Putamen (tissue), 1 donor: ENCODE measurements at places on chromosomes 11 and 22.

DNA sequence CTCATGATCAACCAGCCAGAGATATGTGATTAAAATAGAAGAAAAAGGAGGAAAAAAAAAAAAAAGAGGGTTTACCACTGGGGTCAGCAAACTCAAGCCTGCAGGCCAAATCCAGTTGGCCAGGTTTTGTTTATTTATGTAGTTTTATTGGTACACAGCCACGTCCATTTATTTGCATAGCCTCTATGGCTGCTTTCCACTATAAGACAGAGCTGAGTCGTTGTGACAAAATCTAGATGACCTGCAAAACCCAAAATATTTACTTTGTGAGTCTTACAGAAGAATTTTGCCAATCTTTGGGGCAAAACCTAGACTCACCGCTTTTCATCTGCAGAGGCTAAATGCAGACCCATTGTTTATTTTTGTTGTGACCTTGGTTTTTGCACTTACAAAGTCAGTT, 87.1 kb downstream of the TENM4 start:
- no peak for DNase-seq

- DNase-seq = no peak
These were observed 113.4 kb downstream of the BCR start for GRCh38 chr22:23293720-23294119.

GRCh38 chr11:76788661-76789442, 5.7 kb downstream of the TSKU start:
- DNase-seq = peak; percentile 55

- DNase-seq = no peak
These were observed 14.4 kb downstream of the RTN4RL2 start for GRCh38 chr11:57474803-57475115.

DNA sequence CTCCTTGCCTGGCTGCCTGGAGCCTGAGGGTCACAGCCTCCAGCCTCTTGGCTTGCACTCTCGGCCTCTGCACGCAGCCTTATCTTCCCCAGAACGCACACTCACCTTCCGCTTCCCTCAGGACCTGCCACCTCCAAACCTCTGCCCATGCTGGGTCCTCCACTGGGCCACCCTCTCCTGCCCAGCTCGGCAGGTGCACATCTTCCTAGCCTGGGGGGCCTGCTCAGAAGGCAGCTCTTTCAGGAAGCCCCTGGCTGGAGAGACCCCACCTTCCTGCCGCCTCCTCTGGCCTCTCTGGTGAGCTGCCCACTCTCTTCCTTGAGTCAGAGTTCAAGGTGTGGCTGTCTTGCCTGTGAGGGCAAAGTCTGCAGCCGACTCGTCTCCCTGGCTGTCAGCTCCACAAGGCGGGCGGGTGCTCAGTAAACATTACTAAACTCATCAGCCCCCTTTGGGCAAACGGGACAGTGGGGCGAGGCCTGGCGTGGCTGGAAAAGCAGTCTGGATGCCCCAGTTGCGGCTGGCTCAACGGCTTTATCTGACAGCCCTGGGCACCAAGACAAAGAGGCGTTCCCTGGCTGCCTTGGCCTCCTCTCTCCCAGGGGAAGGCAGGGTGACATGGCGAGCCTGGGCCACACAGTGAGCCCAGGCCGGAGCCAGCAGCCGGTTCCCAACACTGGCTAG, 1.7 kb upstream of the LINC01488 start:
- no peak for DNase-seq

GRCh38 chr22:22855617-22856308, 31.9 kb upstream of the IGLL5 start:
- no peak for DNase-seq

DNA sequence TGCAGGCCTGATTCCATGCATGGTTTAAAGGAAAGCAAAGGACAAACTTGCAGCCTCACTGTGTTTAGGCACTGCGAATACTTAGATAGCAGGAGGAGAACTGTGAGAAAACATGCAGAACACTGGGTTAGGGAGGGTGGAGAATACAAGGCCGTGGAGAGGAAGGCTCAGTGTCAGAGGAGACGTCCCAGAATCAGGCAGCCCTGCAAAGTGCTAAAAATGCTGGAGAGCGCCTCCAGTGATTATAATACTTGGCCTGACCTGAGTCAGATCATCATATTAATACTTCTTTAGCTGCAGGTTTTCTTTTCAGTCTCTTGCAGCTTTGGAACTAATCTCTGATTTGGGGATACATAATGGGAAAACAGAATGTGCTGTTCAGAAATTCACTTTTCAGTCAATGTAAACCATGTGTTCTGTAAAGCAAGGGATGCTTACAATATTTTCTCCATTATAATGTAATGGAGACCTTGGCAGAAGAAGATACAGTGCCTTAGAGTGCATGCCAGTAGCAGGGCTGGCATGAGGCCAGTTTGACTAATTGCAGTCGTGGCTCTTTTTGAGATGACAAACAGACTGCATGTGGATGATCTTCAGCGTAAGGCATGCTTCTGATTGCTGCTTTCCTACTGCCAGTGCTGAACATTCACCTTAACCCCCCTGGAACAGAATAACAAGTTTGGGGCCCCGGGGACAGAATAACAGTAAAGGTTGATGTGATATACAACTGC, 16.8 kb downstream of the EXT2 start:
- no peak for DNase-seq

DNA sequence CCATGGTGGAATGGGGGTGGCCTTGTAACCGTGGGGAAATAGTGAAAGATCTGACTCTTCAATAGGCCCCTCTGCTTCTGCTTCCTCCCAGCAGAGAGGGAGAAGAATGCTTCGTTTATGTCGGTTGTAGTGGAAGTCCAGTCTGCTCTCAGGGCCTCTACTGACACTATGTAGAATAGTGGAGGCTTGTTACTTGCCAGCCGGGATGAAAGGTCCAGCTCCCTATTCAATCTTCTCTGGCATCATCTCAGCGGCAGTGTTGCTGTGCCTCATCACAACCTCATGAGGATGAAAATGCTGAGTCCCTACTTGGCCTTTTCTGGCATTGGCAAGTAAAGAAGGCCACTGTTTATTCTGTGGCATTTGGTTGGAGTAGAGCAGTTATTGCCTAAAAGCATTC, 820.9 kb upstream of the TENM4 start:
- DNase-seq = no peak

DNA sequence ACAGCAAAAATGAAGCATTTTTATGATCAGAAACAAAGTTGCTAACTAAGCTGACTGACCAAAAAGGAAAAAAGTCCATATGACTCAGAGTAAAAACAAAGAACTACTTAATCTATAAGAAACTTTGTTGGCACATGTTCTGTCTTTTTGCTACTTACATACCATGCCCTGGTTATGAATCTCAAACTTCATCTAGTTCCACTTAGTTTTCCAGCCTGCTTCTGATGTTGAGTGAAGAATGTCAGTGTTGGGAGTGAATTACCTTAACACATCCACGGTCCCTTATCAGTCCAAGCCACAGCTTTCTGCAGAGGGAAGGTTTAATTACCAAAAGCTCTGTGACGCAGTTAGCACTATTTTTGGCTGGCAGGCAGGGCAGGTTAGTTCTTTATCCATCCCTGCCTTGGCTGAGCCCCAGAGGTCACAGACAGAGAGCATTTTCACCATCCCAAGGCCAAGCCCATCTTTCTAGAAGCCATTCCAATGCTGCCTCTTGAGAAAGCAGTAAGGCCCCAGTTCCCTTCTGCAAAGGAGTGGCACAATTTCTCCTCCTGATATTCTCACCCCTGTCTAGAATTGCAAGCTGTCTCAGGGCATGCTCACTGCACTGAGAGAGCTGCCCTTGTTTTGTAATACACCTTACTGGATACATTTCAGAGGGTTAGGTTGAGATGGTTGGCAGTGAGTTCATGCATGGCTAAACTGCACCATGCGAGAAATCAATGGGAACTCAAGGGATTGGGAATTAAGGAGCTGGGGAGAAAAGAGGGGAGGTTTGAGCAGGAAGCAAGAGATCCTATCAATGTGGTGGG, 67.1 kb downstream of the SLC1A2 start:
- no peak for DNase-seq

DNA sequence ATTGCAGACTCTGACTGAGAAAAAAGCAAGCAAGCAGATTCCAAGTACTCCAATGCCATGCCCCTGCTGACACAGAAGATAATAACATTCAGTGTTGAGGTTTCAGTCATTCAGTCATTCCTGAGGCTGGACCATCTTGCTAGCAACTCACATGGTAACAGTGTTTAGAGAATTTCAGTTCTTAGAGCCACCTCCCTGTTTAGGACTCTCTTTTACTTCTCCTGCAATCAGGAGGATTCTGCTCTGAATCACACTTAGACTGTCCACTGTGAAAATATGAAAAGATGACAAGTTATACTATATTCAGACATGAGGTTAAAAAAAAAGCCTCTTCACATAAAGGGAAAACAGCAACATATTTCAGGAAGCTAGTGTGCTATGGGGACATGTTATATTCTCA, 183.9 kb upstream of the CTSC start:
- DNase-seq = no peak

DNA sequence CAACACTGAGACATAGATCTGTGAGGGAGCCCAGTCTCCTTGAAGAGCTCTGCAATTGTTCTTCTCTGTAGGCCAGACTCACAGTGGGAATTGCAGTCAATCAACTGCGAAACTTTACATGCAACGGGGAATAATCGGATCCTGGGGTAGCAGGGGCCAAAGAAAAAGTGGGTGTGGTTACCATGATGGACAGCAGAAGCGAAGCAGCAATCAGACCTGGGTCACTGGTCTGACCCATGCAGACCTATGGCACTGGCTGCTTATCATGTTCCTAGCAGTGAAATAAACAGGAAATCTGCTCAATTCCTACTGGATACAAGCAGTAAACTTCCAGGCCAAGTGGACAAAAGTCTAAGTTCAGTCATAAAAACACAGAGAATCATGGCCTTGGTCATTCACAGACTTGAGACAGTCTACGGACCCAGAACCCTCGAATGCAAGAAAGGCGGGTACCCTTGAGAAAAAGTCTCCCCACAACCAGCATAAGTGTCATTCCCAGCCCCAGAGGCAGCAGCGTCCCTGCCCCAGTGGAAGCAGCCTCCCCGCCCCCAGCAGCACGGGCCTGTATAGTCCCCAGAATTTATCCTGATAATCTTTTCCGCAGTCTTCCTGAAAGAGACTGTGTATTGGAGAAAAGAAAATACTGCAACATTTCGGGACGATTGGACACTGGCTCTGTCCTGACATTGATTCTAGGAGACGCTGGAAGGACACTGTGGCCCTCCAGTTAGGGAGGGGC, 34.6 kb downstream of the ASCL2 start:
- DNase-seq = no peak

DNA sequence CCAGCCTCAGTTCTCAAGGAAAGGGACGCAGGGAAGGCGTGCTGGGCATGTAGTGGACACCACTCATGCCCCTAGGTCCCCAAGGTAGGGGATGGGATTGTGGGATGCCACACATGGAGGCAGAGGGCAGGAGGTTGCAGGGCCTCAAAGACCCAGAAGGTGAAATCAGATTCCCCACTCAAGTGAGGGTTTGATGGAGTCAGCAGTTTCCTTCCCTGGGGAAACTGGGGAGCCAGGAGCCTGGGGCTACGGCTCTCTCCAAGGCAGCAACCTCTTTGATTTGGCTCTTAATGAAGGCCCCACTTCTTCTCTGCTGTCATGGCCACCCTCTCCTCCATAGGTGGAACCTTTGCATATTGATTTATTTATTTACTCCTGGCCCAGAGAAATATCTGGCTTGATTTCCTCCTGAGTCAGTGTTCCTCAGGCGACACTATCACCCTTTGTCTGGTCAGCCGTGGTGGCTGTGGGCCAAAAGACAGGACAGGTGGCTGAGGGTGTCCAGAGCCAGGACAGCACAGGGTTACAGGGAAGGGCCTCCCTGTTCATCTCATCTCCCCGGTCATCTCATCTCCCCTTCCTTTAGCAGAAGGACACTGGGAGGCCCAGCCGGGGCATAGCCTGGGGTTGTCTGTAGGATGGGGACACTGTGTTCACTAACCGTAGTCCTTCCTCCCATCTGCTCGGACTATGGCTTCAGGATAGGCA, 9.6 kb downstream of the GNAZ start:
- no peak for DNase-seq

DNA sequence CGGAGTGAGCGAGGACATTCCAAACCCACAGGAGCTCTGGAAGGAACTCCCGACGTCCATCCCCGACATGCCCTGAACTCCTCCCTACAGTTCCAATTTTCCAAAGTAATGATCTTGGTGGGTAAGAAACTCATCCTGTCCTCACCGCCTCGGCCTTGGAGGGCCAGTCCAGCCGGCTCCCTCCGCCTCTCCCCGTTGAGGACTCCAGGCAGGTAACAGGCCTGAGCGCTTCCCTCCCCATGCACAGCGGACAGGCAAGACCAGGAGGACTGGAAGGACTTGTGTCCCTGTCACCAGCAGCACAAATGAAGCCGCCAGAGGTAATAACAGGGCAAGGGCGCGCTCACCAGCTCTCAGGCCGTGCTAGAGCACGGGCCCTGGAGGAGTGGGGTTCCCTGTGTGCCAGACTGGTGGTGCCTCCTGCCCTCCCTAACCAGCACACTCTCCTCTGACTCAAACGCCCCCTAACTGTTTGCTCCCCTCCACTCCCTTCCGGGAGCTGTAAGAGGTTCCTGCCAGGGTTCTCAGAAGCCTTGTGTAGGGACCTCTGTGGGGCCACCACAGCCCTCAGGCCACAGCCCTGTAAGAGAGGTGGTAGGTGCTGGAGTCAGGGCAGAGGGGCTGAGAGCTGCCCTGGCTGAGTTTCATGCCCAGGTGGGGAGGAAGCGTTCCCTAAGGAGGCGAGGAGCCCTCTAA, 17.1 kb downstream of the OVOL1 start:
- no peak for DNase-seq

DNA sequence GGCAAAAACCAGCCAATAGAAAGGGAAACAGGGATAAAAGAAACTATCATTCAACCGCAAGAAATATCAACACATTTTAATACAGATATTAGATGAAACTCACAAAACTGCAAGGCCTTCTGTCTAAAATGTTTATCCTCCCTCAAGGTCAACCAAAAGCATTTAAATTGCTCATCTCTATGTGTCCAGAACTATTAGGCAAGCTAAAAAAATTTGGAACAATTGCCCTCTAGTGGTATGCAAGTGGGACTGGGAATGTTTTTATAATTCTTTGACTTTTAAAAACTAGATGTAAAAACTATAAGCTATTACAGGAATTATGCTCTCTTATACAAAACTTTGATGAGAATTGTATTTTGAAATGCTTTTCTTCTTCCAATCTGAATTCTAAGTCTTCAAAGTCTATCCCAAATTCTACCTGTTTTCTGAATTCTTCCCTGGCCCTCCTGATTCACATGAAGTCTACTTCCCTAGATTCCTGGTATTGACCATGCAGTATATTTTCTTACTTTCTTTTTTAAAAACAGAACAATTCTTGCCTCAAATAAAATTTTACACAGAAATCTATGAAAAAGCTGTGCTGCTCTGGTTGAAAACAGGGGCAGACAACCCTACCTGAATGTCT, 4.9 kb downstream of the CWC15 start:
- no peak for DNase-seq

DNA sequence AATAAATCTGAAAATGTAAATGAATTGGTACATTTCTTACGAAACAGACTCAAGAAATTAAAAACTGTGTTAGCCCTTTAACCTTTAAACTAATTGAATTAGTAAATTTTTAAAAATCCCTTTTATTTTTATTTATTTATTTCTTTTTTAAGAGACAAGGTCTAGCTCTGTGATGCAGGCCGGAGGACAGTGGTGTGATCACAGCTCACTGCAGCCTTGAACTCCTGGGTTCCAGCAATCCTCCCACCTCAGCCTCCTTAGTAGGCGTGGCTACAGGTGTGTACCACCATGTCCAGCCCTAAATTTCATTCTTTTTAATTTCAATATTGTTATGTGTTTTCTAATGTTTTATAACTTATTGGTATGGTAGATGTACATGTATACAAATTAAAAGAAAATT, 72.6 kb downstream of the MYEOV start:
- DNase-seq = no peak

- DNase-seq = no peak
These were observed 3.4 kb downstream of the CCND1 start for GRCh38 chr11:69644071-69644961.

- no peak for DNase-seq
These were observed 1.6 kb downstream of the DIXDC1 start for GRCh38 chr11:111938687-111939160.
